ENCODE measurements at places on chromosomes 12 and 14.

DNA sequence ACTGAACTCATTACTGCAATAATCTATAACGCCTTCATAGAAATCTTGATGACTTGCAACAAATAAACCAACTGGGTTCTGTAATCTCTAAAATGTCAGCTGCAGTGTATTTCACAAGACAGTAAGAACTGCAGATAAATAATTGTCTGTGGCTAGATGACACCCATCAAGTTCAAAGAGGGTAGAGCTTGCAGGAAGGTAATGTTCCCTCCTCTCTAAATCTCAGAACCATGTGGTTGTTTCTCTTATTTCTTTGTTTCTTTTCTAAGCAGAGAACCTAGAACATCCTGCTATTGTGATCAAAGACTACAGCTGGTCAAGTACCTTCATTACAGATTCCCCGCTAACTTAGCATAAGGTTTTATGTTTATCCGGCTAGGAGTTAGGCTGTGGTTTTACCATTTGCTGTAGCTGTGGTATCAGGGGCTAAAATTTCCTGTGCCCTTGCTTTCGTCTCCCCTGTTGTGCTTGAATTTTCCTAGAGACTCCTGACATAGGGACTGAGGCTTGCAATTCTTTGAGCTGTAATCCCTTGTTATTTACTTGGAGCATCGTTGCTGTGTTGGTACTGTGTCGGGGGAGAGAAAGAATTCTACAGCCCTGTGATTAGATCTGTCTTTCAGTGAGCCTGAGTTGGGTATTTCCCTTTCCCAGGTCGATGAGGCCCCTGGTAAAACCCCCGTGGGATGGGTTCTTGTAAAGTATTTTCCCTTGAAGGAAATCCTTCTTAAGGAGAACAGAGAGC, 253.1 kb upstream of the BTG1 start:
- no peak for DNase-seq

DNA sequence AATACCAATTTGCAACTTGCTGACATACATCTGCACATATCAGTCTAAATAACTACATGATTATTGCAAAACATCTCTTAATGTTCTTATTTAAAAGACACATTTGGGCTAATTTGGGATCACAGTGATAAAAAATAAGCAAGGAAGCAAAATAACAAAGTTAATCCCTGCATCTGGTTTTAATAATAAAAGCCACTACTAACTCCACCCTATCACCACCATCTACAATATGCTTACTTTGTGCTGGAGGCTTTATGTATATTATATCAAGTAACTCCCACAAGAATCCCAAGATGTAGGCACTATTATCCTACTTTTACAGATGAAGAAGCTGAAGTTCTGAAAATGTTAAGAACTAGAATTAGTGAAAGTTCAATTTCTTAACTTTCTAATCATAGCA, 45.7 kb downstream of the TAOK3 start:
- no peak for DNase-seq

DNA sequence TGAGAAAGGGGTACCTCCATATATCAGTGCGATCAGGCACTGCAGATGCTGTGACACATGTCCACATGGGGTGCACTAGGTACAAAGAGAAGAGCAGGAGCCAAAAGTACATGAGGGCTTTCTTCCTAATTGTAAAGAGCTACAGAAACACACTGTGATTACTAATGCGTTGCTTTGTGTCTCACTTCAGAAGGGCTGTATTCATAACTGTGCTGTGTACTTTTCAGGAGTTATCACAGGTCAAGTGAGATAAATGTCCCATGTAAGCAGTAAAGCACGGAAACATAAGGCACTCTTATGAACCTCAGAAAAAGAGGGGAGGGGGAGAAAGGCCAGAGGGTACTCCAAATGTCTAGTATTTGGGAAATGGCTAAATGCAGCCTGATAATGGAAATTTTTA, 10.6 kb downstream of the SPRING1 start:
- DNase-seq: no peak

- DNase-seq: no peak
These were observed 36.1 kb upstream of the NUAK1 start for GRCh38 chr12:106174876-106175275.

DNA sequence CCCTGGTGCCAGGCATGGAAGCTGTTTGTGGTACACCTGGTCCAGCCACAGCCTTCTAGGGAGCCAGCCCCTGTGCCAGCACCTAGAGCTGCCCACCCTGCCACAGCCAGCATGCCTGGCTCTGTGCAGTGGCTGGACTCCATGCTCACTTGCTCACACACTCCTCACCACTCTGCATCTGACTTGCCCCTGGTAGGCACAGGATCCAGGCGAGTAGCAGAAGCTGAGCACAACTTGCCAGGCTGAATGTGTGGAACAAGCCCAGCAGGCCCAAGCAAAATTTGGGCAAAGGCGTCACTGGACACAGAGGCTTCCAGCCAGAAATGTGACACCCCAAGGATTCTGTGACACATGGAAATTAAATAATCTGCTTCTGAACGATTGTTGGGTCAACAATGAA, 106.7 kb downstream of the MYF5 start:
- no peak for DNase-seq

GRCh38 chr12:48883305-48884161, 17.9 kb upstream of the RND1 start:
- no peak for DNase-seq

- no peak for DNase-seq
These were observed 16.2 kb upstream of the MYL2 start for GRCh38 chr12:110936367-110937103.

- no peak for DNase-seq
These were observed 30.7 kb downstream of the SNRNP35 start for GRCh38 chr12:123488539-123489230.

GRCh38 chr14:65613131-65613650, 200.7 kb downstream of the FUT8 start:
- no peak for DNase-seq

DNA sequence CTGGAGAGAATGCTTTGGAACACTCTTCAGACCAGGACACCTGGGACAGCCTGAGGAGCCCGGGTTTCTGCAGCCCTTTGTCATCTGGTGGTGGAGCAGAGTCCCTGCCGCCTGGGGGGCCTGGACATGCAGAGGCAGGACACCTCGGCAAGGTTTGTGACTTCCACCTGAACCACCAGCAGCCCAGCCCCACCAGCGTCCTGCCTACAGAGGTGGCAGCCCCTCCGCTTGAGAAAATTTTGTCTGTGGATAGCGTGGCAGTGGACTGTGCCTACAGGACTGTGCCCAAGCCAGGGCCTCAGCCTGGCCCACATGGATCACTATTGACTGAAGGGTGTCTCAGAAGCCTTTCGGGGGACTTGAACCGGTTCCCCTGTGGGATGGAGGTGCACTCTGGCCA, 21.1 kb downstream of the CINP start:
- no peak for DNase-seq

- DNase-seq: no peak
These were observed 768.1 kb upstream of the TBX3 start for GRCh38 chr12:115451780-115452736.

DNA sequence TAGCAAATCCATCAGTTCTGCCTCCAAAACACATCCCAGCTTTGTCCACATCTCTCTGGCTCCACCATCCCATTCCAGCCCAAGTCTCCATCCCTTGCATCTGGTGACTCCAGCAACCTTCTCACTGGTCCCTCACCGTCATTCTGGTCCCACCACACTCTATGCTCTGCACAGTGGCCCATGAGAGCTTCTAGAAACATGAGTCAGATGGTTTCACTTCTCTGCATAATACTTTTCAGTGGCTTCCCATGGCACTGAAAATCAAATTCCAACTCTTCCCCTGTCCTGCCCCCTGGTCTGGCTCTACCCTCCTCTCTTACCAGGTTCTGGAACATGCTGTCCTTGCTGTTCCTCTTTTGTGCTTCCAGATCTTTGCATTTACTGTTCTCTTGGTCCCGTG, 17.2 kb upstream of the C12orf76 start:
- no peak for DNase-seq
